CD4-positive, alpha-beta T cell treated with Interleukin-1 beta for 1 hour (primary cell): ENCODE measurements at places on chromosomes 1 and 21.
A peak's percentile ranks its signal among the peaks of the same experiment; 100 is the strongest.

DNA sequence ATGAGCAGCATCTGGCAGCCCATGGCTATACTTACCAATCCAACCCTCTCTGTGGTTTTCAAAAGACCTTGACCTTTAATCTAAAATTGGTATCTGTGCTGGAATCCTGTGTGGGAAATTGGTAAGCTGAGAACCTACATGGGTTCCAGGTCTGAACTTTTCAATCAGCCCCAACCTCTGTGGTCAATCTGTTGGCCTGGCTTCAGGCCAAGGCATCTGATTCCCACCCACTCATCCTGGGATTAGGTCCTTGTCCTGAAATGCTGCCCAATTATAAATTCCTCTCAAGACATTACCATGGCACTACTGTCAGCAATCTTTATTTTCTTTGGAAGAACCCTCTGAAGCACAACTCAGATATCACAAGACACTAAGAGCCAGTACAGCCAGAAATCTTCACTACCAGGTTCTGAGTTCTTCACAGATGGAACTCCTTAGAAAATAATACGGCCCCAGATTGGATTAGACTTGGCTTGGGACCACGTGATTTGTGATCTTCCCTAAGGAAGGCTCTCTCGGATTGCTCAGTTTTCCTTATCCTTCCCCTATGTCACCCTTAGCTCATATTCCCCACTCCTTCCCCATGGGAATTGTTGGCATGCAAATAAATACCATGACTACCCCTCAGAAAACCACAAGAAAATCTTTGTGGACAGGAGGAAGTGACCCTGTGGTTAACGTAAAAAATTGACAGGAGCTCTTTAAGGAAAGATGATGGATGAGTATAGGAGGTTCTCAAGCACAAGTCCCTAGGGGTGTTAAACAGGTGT lies 207.9 kb upstream of the ST6GALNAC5 start:
- DNase-seq = no peak

DNA sequence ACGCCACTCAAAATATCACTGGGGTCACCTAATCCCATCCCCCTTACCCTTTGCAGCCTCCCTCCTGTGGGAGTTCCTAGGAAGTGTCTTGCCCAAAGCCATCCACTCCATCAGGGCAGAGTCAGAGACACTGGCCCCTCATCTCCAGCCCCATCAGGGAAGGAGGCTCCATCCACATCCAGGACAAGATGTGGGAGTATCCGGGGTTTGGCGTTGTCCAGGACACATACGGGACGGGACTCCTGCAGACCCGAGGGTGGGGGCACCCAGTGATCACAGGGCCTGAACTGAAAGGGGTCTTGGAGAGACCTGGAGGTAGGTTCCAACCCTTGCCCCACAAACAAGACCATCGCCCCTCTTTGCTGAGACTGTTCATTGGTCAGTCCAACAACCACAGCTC lies 348.2 kb downstream of the MATN1 start:
- DNase-seq = no peak

GRCh38 chr1:152018537-152018936 lies 18.3 kb downstream of the S100A11 start:
- no peak for DNase-seq

DNA sequence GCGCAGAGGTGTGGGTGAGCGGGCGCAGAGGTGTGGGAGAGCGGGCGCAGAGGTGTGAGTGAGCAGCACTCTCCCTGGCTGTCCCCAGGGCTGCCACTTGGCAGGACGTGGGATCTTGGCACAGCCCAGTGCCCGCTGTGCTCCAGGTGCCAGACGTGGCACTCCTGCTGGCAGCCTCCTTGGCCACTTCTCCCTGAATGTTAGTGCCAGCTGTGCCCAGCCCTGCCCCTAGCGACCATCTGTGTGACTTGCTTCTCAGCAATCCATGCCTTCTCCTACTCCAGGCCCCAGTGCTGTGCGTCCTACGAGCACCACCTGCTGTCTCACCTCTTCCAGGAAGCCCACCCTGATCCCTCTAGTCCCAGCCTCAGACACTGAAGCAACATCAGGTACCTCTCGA lies 30.5 kb downstream of the KRTAP10-1 start:
- DNase-seq = no peak

GRCh38 chr1:188937965-188938551 lies 1539.6 kb downstream of the BRINP3 start:
- no peak for DNase-seq

DNA sequence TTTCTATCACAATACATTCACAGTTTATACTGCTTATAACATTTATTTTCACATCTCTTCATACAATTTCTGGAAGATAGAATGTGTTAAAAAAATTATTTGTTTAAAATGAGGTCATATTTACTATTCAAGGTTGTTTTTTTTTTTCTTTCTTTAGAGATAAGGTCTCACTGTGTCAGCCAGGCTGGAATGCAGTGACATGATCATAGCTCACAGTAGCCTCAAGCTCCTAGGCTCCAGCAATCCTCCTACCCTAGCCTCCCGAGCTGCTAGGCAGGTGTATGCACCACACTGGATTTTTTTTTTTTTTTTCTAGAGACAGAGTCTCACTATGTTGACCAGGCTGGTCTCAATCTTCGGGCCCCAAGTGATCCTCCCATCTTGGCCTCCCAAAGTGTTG lies 19.0 kb upstream of the RNF11 start:
- no peak for DNase-seq

DNA sequence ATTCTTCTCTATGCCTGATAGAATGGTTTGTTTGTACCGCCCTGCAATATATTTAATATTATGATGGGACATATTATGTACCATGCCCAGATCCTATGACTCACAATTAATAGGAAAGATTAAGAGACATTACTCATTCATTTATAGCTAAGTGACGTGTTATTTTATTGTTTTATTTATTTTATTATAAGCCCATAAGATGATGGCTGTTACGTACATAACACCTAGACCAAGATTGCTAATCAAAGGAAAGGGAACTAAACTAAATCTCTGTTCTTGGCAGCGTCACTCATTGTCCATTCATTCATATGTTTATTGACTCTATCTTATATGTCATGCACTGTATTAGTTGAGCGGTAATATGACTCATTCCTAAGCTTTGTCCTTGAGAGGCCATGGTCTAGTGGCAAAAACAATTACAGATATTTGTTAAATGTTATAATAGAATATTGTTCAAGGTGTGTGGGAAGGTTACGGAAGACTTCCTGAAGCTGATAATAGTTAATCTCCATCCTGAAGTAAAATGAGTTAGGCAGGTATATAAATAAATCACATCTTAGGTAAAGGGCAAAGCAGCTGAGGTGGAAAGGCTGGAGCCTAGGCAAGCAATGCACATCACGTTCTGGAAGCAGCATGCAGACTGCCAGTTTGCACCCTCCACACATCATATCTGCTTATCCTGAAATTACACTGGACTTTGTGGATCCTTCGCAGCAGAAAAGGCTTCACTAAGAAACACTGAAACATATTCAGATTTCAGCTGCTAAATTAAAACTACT lies 16.6 kb upstream of the CD55 start:
- no peak for DNase-seq

GRCh38 chr1:10815858-10816195 lies 19.4 kb upstream of the CASZ1 start:
- no peak for DNase-seq

GRCh38 chr1:161206411-161207140 lies 4.4 kb downstream of the NDUFS2 start:
- DNase-seq = no peak

GRCh38 chr1:168179438-168180147 lies 831 bp downstream of the TIPRL start:
- no peak for DNase-seq

- DNase-seq = peak; percentile 74
These were observed 12.3 kb upstream of the DMBX1 start for GRCh38 chr1:46477153-46477929.

DNA sequence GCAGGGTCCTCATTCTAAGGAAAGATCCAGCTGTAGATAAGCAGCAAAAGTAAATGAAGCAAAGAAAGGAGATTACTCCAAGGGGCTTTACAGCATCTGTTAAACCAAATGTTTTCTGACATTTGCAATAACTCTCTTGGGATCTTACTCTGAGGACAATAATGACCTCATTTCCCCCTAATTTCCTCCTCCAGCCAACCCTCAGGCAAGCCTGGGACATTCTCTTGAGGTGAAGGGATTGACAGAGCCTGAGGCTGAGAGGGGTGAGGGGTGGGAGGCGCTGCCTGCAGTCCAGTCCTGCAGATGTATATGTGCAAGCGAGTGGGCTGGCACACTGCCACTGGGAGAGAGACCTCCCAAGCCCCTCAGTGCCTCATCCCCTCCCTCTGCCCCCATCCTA lies 40.5 kb upstream of the NEK2 start:
- no peak for DNase-seq

GRCh38 chr1:32316903-32317277 lies 19.1 kb downstream of the MARCKSL1 start:
- DNase-seq = no peak

DNA sequence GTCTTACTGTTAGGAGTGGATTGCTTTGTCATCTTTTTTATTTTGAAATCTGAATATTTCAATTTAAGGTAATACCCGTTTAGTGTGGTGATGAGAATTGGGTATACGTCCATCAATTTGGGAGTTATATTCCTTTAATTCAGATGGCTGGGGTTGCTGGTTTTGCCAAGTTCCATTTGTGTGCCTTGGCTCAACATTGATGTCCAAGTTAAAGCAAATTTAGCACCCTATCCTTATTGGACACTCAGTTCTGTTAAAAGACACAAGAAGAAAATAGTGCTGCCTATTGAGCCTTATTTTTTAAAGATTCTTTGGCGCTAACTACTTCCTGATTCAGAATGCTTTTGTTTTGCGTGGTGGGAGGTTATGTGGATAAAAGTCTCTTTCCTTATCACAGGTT lies 40.6 kb downstream of the CAMTA1 start:
- DNase-seq = no peak

GRCh38 chr1:150321826-150322166 lies 463 bp downstream of the PRPF3 start:
- DNase-seq = peak; percentile 22

GRCh38 chr1:110345480-110345879 lies 6.3 kb downstream of the RBM15 start:
- no peak for DNase-seq

- no peak for DNase-seq
These were observed 8.3 kb upstream of the PLEKHO1 start for GRCh38 chr1:150141452-150141851.

GRCh38 chr21:42735061-42735460 lies 81.6 kb downstream of the PDE9A start:
- DNase-seq = no peak

DNA sequence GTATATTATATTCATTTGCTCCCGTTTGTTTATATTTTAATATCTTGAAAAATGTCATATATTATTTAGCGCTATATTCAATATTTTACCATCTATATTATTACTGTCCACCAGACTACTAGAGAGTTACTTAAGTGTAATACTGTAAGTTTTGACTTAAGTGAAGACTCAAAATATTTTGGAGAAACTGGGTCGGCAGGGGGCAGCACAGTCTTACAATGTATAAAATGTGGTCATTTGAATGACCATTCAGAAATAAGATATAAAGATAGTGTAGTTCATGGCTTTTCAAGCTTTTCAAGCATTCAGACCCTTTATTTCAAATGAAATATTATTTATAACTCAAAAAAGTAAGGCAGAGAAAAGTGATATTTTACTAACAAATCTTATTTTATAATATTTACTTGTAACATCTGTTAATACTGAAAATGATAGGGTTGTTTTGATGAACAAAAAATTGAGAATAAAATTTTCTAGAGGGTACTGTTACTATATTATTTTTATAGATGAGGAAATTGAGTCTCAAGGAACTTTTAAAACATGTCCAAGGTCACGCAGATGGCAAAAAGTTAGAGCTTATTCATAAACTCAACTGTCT lies 89.0 kb upstream of the SERTAD4 start:
- peak; percentile 27 for DNase-seq

DNA sequence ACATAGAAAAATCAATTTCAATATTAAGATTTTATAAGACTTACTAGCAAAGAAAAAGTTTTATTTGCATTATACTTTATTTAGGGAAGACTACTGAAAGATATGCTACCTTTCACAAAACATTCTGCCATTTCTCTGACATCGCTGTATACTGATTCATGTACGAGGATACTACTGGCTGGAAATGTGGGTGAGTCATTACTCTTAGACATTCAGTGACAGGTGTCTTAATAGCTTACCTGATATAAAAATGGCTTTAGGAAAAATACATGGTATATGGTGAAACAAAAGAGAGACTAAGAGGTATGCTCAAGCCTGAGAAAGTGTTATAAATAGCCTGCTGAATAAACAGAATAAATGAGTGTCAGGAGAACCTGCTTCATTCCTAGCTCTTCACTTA lies 73.0 kb upstream of the EXO1 start:
- DNase-seq = no peak

- DNase-seq = no peak
These were observed 33.1 kb upstream of the CEP350 start for GRCh38 chr1:179921472-179921871.

GRCh38 chr1:214902636-214903320 lies 179.8 kb upstream of the KCNK2 start:
- DNase-seq = no peak

- no peak for DNase-seq
These were observed 116.1 kb downstream of the UCHL5 start for GRCh38 chr1:192943108-192943507.

DNA sequence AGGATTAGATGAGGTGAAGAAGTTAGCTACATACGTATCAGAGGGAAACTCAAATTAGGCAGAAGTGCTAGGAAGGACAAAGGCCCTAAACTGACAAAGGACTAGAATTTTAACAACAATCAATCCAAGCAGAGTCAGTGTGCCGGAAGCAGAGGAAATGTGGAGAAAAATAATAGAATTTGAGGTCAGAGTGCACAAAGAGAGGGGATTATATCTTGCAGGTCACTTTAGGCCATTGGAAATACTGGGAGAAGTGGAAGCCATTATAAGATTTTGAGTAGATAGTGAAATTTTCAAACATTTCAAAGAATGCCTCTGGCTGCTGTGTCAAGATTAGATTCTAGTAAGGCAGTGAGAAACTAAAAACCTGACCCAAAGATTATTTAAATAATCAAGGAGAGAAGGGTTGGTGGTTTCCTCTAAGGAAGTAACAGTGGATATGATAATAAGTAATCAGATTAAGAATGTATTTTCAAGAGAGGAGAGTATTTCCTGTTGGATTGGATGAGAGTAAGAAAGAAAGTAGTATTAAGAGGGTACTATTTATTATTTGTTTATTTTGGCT lies 889.2 kb upstream of the NCAM2 start:
- DNase-seq = no peak

GRCh38 chr1:208349694-208350330 lies 105.6 kb upstream of the PLXNA2 start:
- DNase-seq = no peak
